ENCODE measurements at places on chromosomes 1 and 21.

DNA sequence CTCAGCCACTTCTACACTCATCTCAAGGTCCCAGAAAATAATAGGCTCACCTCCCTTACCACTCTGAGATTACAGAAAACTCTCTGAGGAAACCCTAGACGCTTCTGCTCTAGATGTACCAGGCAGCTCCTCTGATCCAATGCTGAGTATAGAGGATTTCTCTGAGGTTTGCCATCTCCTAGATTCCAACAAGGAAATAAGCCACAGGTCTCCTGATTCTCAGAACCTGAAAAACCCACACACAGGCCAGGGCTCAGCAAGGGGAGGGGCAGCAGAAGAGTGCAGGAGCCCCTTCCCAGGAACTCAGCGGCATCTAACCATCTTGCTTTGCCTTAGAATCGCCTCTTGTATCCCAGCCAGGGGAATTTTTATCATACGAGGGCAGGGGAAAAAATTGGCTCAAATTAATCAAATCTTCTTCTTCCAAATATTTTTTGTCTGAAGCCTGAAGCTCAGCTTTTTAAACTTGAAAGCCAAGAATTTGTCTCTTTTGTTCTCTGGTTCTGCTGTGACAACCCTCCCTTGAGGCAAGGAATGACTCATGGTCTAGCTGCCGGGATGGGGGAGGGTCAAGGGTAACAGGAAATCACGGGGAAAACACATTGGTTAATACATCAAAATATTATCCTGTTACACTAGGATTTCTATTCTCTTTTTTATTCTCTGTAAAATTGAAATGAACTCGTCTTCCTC is 30.8 kb downstream of the GORAB start:
- no peaks in the 10 kb centered on the region for H3K36me3 ChIP-seq
- no peak overlapping the region for H3K27ac ChIP-seq
- no peak for DNase-seq
- no peaks in the 10 kb centered on the region for H3K27me3 ChIP-seq
- H3K4me1 ChIP-seq, result no peaks in the 10 kb centered on the region

DNA sequence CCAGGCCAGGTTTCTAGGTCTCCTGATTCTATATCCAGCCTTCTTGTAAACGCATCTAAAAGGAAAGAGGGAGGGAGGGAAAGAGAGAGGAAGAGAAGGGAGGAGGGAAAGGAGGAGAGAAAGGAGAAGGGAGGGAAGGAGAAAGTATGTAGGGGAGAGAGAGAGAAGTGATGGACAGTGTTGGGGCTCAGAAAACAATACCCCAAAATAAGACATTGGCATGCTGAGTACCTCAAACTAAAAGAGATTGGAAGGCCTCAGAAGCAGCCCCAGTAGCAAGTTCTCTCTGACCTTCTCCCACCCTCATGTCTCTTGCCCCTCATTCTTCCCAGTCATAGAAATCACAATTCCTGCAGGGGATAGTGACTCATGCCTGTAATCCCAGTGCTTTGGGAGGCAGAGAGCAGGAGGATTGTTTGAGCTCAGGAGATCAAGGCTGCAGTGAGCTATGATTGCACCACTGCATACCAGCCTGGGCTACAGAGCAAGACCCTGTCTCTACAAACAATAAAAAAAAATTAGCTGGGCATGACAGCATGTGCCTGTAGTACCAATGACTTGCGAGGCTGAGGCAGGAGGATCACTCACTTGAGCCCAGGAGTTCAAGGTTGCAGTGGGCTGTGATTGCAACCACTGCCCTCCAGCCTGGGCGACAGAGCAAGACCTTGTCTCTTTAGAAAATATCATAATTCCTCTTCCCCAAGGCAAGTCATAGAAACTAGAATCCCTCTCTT is 51.2 kb downstream of the DNTTIP2 start:
- no peak overlapping the region for H3K4me3 ChIP-seq
- H3K27ac ChIP-seq, result no peak overlapping the region
- H3K36me3 ChIP-seq, result no peaks in the 10 kb centered on the region
- no peaks in the 10 kb centered on the region for H3K27me3 ChIP-seq
- no peak for DNase-seq
- H3K4me1 ChIP-seq, result no peaks in the 10 kb centered on the region

GRCh38 chr1:168513656-168514404 is 30.0 kb downstream of the XCL2 start:
- no peak overlapping the region for H3K4me3 ChIP-seq
- no peaks in the 10 kb centered on the region for H3K4me1 ChIP-seq
- H3K27me3 ChIP-seq, result no peaks in the 10 kb centered on the region
- no peak for DNase-seq

- no peak within 1 kb of the TSS for H3K4me3 ChIP-seq
- no peaks in the 10 kb centered on the region for H3K27me3 ChIP-seq
- no peak within 1 kb of the TSS for H3K27ac ChIP-seq
- no peaks in the 10 kb centered on the region for H3K36me3 ChIP-seq
Observed at GRCh38 chr1:161069731-161070270, at the start of gene ARHGAP30. TSS of gene ARHGAP30 (minus strand) at chr1:161069891. CDS start at chr1:161069624, 267 bp downstream.

DNA sequence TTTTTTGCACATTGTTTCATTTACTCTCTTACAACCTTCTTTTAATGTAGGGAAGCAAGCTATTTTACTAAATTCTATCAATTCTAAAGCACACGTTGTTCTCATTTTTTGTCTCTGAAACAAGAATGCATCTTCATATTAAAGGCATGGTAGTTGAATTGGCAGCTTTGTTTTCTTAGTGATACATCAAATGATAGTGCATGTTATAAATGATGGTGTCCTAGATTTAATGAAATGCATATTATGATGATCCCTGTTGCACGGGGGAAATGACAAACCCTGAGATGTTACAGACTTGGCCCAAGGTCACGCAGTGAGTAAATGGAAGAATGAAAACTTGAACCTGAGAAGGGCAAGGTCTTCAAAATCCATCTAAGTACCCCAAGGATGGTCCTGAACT is 213.1 kb downstream of the KAZN start:
- no peaks in the 10 kb centered on the region for H3K27me3 ChIP-seq
- H3K4me3 ChIP-seq, result no peak overlapping the region
- no peak overlapping the region for H3K27ac ChIP-seq
- DNase-seq, result no peak

GRCh38 chr1:157849229-157849875 is 7.7 kb upstream of the CD5L start:
- no peaks in the 10 kb centered on the region for H3K27me3 ChIP-seq
- no peak for DNase-seq
- no peaks in the 10 kb centered on the region for H3K36me3 ChIP-seq
- no peak overlapping the region for H3K4me3 ChIP-seq

DNA sequence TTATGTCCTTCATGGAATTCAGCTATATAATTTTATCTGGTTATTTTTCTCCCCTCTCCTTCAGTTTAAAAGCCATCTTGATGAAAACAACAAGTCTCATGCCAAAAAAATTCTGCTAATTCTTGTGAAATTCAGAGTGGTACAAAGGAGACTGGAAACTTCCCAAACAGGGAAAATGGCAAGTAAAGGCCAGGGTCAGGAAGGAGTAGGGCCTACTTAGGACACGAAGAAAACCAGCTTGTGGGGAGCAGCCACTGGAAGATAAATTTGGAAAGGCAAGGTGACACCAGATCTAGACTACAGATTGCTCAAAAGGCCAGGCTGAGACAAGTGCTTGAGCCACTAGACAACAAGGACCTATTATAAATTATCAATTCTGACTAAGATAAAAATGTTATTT is 6.4 kb downstream of the TSTD1 start:
- peaks cover 2% of the 10 kb centered on the region for H3K4me1 ChIP-seq
- H3K36me3 ChIP-seq, result no peaks in the 10 kb centered on the region
- H3K4me3 ChIP-seq, result no peak overlapping the region
- no peak overlapping the region for H3K27ac ChIP-seq

- H3K27ac ChIP-seq, result no peak overlapping the region
- no peaks in the 10 kb centered on the region for H3K27me3 ChIP-seq
- H3K4me3 ChIP-seq, result no peak overlapping the region
- H3K4me1 ChIP-seq, result no peaks in the 10 kb centered on the region
Observed at GRCh38 chr21:26941421-26941820, 25.5 kb downstream of the ADAMTS5 start.

- H3K36me3 ChIP-seq, result no peaks in the 10 kb centered on the region
- DNase-seq, result no peak
- no peaks in the 10 kb centered on the region for H3K4me1 ChIP-seq
- H3K4me3 ChIP-seq, result no peak overlapping the region
- no peak overlapping the region for H3K27ac ChIP-seq
Observed at GRCh38 chr1:53556657-53557227, 97.5 kb downstream of the DMRTB1 start.

GRCh38 chr1:109142260-109142659 is 28.3 kb downstream of the ELAPOR1 start:
- H3K4me3 ChIP-seq, result no peak overlapping the region
- no peaks in the 10 kb centered on the region for H3K27me3 ChIP-seq
- no peaks in the 10 kb centered on the region for H3K36me3 ChIP-seq
- no peak for DNase-seq
- H3K27ac ChIP-seq, result no peak overlapping the region

DNA sequence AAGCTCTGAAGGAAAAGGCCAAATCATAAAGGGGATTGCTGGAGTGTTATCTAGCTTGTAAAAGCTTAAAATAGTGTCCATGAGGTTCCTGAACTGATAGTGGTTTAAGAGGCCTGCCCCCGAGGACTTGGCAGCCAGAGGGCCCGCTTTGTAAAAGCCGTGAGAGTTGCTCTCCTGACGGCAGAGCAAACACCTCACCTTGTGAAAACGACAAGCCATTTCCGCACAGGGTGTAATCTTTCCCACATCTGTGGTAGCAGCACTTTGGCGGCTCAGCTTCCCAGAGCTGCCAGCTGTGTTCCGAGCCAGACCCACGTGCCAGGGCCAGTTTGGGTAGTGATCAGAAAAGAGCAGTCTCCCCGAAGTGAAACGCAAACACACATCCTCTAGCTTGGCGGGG is 37.0 kb downstream of the SERBP1 start:
- H3K27ac ChIP-seq, result no peak overlapping the region
- no peaks in the 10 kb centered on the region for H3K36me3 ChIP-seq
- H3K4me3 ChIP-seq, result no peak overlapping the region
- no peaks in the 10 kb centered on the region for H3K4me1 ChIP-seq
- no peak for DNase-seq

DNA sequence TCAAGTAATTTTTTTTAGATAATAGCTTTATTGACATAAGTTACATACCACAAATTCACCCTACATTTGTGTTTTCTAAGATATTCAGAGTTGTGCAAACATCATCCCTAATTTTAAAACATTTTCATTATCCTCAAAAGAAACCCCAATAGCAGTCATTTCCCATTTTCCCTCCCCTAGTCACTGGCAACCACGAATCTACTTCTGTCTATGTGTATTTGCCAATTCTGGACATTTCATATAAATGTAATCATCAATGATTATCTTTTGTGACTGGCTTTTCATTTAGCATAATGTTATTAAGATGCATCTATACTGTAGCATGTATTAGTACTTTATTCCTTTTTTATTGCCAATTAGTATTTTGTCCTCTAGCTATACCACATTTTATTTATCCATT is 88.8 kb upstream of the SLFNL1 start:
- peaks cover 21% of the 10 kb centered on the region for H3K4me1 ChIP-seq
- no peak for DNase-seq
- H3K27ac ChIP-seq, result peak overlapping the region; percentile 36
- peaks cover 4% of the 10 kb centered on the region for H3K36me3 ChIP-seq
